ENCODE measurements at places on chromosomes 11 and 22.

DNA sequence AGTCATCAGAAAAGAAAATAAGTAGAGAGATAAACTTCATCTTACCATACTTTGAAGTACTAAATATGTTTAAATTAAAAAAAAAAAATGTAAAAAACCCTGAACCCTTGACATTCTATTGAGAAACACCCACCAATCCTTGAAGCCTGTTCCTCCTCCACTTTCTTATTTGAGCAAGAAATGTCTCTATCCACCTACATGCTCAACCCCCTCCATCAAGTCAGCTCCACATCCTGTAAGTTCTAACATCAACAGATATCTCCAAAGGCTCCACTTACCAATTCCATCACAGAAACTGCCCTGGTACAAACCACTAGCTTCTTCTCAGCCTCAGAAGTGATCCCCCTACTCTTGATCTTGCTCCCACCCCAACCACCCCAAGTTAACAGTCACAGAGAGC lies 32.5 kb upstream of the FAT3 start:
- no peak for DNase-seq

GRCh38 chr22:29670626-29671025 lies 49.2 kb upstream of the CABP7 start:
- DNase-seq = no peak

DNA sequence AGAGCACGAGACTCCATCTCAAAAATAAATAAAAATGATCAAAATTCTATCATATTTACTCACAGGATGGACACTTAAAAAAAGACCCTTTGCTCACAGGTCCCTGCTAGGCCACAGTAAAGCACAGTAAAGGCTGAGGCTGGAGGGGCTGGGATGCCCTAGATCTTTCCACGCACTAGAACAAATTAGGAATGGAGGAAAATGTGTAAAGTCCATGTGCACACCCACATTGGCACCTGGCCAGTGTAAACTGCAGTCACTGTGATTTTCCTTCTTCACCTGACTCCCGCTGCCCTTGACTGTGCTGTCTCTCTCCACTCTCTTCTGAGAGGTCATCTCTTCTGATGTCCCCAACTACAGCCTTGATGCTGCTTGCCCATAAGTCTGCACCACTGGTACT lies 195.5 kb downstream of the EFCAB6 start:
- no peak for DNase-seq

DNA sequence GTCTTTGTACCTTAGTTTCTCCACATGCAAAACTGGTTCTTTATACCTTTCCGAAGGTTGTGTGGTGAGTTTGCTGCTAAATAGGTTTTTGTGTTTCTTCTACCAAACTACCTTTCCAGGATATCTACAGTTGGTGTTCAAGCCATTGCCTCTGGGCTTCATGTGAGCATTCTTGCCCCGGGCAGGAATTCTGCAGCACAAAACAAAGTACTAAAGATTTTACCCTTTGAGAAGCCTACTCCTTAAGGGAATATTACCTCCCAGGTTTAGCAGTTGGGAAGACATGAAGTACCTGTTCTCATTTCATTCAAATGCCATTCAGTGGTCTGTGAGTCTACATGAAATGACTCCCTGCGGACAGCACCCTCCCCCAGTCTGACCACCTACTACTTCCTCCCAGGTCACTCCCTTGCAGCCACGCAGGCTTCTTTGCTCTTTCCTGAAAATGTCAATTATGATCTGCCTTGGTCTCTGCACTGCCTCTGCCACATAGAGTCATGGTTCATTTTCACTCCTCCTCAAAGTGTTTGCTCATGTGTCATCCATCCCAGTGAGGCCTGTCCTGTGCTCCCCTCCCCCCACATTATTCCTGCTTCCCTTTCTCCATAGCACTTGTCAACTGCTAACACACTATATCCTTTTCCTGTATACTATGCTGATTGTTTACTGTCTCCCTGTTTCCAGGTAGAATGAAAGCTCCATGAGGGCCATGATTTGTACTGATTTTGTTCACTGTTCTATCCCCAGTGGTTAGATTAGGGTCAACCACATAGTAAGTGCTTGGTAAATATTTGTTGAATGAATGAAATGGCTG lies 36.9 kb downstream of the PACS1 start:
- peak; percentile 18 for DNase-seq

- no peak for DNase-seq
Observed at GRCh38 chr11:84590106-84590505, 1037.0 kb downstream of the DLG2 start.

GRCh38 chr11:128515826-128516778 lies 71.3 kb downstream of the ETS1 start:
- DNase-seq = no peak
